LHCN-M2 (cell line): ENCODE measurements at places on chromosomes 11 and 22. TPM values are rescaled to one million over a fixed set of nuclear protein-coding genes. Genes with fewer than 3 reads are reported as not detected.

The SEZ6L gene
- total RNA-seq = not detected in 2 replicates

The NCR3LG1 gene
- 2.0 TPM in 2 replicates for total RNA-seq

DNA sequence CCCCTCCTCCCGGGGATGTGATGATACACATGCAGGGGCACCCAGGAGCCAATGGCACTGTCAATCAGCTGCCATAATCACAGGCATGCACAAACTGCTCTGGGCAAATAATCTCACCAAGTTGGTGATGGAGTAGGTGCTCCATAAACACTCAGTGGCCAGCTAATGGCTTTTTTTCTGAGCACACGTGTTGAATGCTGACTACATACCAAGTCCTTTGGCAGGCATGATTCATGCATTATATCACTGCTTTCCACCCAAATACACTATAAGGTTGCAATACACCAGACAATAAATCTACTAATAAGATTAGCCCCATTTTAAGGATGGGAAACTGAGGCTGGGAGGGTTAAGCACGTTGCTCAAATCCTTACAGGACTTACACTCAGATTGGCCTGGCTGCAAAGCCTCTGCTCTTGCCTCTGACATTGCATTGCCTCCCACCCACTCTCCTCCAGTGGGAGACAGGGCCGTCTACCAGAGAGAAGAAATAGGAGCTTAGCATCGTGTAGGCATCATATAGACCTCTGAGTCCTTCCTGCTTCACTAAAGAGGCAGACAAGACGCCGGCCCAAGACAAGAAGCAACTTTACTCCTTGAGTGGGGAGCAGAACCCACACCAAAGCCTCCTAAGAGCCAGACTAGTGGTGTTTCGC, 32.7 kb upstream of the ACCSL start:
- peak; percentile 33 for DNase-seq

- no peak for DNase-seq
Observed at GRCh38 chr11:13314676-13315394, 37.2 kb downstream of the BMAL1 start.
